Brain pericyte (primary cell): ENCODE measurements at places on chromosomes 7 and 10.

DNA sequence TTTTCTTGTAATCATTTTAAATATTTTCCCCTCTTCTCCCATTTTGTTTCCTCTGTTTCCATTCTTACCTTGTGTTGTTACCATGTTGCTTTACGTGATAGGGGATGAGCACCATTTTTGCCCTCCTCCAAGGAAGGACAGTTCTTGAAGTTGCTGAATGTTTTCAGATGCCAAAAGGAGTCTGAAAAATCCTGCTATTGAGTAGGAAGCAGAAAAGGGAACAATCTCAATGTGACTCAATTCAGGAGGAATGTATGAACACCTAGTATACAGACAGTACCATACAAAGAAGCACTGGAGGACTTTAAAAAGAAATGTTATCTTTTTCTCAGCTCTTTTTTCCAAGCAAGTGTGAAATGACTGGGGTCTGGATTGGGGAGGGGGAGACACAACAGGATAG is 5.1 kb upstream of the NAMPT start:
- no peak for DNase-seq

DNA sequence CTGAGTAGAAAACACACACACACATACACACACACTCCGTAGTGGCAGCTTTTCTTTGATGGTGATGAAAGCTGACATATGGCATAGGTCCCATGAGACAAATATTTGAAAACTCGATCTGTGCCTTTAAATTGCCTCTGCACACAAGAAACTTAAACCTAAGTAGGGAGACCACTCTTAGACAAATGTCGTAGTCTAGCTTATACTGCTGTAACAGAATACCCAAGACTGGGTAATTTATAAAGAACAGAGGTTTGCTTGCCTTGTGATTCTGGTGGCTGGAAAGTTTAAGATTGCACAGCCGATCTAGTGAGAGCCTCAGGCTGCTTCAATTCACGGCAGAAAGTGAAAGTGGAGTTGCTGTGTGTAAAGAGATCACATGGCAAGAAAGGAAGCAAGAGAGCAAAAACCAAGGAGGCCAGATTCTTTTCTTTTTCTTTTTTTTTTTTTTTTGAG is 489.4 kb upstream of the SORCS1 start:
- DNase-seq, result no peak

DNA sequence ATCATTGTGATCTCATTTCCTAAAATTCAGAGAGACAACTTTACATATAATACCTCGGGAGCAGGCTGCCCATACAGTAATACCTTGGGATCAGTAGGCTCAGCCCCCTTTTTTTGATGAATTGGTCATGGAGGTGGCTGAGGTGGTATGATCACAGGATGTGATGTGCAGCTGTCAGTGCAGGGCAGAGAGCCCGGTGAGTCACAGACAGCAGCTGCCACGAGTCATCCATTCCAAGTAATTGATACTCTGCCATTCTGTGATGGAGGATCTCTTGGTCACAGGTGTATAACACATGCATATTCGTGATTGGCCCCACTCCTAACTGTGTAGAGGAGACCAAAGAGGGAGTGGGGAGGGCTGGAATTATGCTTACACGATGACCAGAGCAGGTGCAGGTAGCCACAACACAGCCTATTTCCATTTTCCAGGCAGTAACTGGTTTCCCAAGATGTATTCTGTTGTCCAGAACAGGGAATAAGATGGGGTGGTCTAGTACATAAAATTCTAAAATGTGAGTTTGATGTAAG is 14.1 kb downstream of the NRCAM start:
- no peak for DNase-seq

GRCh38 chr10:22335173-22335933 is 9.9 kb upstream of the SPAG6 start:
- no peak for DNase-seq

DNA sequence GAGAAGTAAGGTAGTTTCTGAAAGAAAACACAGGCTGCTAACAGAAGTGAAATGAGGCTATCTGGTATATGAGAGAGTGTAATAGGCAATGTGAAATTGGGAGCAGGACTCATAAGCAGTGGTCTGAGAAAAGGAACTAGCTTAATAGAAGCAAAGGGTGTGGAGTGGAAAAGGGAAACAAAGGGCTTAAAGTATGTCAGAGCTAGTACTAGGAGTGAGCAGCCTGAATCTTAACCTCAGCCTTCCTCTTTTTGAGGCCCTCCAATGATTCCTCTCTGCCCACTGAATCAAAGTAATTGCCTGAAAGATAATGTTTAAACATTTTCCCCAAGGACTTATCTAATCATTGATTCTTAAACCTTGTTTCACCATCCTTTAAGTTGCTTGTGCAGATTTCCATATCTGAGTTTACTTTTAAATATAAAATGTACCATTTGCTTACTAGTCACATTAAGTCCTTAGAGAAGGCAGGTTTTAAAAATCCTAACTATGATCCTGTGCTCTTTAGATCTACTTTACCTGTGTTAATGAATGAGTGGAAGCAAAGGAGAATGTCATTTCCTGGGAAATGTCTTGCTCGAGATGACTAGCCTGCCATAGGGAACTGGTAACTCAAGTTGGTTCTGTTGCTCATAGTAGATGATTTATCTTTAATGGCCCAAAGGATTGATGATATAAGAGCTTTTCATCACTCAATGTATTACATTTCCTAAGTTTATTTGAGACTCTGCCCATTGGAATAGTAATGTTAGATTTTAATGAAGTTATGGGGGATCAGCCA is 155.0 kb downstream of the SKAP2 start:
- DNase-seq, result no peak

DNA sequence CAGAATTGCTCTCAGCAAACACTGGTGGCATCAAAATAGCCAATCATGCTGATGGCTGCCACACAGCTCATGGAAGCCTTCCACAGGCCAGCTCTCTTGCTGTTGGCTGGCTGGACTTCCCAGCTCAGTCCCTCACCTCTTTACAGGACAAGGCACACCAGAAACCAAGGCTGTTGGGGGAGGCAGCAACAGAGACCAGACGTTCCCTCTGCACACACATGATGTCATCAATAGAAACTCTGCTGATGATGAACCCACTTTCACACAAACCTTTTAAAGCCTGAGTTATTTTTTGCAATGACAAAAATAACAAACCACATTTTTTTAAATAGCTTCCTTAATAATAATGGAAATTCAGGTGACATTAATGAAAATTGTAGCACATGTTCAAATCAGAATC is 300.9 kb upstream of the C7orf33 start:
- no peak for DNase-seq
